Activated naive CD4-positive, alpha-beta T cell treated with anti-CD3 and anti-CD28 coated beads, Interleukin-2, amount 50 U/mL, for 16 hours (primary cell): ENCODE measurements at places on chromosomes 1 and 21.

GRCh38 chr1:245671966-245672767 lies 517.4 kb downstream of the KIF26B start:
- DNase-seq, result no peak

DNA sequence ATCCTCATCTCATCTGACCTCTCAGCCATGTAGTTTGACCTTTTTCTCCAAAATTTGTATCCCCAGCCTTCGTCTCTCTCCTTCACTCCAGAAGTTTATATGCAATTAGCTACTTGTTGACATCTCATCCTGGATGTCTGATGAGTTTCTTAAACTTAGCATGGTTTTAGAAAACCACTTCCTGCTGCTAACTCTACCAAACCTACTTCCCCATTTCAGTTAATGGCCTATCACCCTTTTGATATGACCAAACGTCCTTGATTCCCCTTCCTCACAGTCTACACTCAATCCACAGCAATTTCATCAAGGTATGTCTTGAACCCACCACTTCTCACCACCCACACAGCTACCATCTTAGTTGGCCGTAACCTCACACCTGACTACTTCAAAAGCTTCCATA lies 121.9 kb downstream of the LRRC40 start:
- no peak for DNase-seq

- no peak for DNase-seq
Observed at GRCh38 chr1:67897270-67897949, 64.1 kb upstream of the GNG12 start.

- DNase-seq, result no peak
Observed at GRCh38 chr1:96987186-96987703, 265.7 kb downstream of the PTBP2 start.

DNA sequence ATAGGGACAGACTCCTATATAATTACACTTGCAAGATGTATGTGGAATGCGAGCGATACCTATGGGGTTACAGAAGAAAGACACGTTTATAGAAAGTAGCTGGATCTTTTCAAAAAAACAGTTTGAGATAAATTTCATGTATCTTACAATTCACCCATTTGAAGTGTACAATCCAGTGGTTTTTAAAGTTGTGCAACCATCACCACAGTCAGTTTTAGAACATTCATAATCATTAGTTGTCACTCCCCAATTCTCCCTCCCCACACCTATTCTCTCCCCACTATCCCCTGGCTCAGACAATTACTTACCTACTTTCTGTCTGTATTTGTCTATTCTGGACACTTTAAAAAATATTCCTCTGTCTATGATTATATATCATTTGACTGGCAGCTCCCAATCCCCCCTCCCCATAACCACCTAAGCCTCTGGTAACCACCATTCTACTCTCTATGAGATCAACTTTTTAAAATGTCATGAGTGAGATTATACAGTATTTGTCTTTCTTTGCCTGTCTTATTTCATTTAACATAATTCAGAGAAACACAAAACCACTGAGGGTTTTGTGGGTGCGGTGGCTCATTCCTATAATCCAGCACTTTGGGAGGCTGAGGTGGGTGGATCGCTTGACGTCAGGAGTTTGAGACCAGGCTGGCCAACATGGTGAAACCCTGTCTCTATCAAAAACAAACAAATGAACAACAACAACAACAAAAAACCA lies 39.1 kb downstream of the MRPS6 start:
- DNase-seq, result no peak

GRCh38 chr1:53642215-53642555 lies 96.8 kb downstream of the GLIS1 start:
- no peak for DNase-seq

DNA sequence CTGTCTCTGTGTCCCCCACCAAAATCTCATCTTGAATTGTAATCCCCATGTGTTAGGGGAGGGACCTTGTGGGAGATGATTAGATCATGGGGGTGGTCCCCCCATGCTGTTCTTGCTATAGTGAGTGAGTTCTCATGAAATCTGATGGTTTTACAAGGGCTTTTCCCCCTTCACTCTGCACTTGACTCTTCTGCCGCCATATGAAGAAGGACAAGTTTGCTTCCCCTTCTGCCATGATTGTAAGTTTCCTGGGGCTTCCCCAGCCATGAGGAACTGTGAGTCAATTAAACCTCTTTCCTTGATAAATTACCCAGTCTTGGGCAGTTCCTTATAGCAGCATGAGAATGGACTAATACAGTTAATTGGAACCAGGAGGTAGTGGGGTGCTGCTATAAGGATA lies 137.1 kb upstream of the RAB4A start:
- no peak for DNase-seq

DNA sequence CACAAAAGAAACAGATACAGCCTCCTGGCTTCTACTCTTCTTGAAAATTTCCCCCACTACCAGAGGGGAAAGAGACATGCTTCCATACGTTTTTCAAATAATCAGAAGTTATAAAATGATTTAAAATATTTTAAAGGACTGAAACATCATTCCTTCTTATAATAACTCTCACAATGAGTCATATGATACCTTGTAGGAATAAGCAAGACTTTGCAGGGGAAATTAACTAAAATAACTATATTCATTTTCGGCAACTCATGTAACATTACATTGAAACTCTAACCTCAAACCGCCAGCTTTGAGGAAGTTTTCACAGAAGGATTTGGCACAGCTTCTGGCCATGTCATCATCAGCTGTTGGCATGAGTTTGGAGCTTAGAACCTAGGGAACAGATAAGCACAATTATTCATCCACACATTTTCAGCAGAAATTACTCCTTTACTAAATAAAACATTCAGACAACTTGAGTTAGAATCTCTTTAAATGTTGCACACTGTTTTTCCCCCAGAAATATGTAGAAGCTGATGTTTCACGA lies 85.9 kb downstream of the USP24 start:
- no peak for DNase-seq

DNA sequence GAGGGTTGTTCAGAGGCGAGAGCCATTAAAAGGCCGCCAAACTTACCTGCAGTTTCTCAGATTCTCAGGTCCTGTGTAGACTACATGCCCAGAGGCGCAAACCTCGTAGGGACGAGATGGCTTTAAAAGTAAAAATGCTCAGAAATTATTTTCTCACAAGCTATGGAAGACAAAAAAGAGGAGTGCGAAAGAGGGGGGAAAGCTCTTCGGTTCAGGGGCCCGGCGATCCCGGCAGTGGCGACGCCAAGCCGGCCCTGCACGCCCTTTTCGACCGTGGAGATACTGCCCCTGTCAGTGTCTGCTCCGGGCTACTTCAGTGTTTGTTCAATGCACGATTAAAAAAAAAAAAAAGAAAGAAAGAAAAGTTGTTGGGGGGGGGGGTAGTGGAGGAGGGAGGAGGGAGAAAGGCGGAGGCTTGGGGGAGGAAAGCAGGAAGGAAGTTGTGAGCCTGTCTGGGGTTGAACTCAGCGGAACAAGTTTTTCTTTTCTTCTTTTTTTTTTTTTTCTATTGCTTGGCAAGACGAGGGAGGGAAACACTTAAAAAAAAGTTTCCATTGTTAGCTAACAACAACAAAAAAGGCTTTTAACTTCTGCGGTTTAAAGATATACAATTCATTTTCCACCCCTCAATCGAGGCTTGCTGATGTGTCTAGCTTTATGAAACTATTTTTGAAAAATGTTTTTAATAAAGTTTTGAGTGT lies at the start of gene ITPKB:
ITPKB (minus strand) TSS at position 288 of the 701 bp plus-strand sequence. CDS start 1,824 bp downstream, outside the sequence.
- peak; percentile 62 for DNase-seq

DNA sequence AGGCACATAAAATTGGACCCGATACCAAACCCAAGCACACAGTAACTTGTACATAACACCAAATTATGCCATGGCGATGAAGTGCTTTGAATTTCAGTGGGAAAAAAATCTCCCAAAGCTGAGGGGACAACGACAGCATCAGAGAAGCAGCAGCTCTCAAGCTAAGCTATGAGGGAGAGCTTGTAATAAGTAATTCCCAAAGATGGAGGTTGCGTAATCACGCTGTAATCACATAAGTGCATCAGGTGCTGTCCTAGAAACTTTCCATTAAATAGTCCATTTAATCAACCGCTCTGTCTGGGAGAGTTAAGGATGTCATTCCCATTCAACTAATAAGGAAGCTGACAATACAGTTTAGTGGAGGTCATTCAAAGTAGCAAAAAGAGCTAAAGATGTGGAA lies 37.6 kb upstream of the KRTAP19-8 start:
- DNase-seq, result no peak

DNA sequence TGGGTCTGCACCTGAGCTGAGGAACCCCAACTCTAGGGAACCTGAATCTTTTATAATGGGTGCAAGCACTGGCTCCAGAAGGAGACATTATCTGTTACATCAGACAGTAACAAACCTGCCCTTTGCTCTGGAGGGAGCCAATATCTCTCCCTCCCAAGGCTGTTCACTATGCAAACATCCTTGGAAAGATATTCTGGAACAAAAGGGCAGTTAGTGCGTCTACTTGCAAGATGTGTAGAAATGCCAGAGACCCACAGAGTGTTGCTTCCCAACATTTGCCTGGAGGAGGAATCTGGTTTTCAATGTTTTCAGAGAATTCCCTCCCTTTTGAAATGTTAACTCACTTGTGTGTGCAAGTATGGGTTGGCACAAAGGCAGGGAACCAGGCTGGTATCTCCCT lies 31.9 kb downstream of the UMODL1 start:
- no peak for DNase-seq

DNA sequence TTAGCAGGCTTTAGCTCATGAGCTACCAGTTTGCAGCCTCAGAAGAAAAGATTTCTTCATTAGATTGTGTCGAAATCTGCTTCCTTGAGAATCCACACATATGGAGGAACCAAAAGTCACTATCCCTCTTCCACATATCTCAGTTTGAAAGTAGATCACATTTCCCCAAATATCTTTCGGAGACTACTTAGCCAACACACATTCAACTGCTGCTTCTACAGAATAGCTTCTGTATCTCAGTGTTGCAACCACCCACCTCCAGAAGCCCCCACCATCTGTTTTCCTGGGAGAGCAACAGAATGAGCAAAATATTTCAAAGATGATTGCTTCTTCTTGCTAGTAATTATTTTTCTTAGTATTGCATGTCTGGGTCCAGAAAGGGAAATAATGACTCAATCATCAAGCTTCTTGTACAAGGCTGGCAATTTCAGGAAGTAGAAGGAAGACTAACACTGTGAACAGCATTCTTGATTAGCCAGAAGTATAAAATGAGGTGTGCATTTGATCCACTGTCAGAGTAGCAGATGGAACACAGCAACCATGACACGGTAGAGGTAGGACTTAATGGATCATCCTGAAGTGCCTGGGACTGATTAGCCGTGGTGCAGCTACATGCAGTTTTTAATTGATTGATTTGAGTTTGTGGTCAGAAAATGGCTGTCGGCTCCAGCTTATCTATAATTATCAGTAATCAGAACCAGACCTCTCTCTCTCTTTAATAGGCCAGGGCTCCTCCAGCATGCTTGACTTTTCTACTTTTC lies 24.9 kb downstream of the ZC3H11B start:
- no peak for DNase-seq

DNA sequence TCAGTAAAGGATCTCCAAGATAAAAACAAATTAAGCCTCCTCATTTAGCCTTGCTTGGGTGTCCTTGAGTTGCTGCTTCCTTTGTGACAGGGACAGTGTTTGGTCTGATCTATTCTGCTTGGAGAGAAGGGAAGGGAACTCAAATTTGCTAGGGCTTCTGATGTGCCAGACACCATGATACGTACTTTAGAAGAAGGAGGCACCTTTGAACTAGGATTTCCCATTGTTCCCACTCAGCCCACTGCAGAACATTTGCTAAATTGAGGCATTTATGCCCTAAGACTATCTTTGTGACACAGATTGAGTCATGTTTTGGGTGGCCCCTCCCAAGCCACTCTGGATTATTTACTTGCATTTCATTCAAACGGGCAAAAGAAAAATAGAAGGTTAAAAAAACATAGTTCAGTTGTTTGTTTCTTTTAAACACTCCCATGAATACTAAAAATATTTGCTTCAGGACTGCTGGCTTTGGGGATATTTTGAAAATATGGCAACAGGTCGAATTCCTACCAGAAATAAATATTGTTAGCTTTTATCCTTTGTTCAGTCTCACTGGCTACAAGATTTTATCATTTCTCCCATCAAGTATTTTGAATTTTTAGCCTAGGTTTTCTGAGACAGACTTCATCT lies 81.9 kb upstream of the WLS start:
- DNase-seq, result no peak

- DNase-seq, result no peak
Observed at GRCh38 chr1:37305841-37306240, 168.5 kb upstream of the ZC3H12A start.

DNA sequence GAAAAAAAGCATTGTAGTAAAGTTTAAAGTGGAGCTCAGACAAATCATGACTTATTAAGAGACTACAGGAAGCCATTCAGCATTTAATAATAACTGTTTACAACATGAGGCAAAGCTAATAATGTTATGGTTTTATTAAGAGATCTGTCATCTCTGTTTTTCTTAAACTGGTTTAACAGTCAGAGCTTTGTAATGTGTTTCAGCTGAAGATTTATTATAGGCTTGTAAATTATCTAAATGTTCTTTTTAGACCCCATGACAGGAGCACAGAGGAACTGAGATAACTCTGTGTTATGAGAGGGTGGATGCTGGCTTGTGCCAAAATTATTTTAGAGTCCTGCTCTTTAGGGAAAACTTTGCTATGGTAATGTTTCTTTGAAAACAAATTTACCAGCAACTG lies 38.0 kb upstream of the RWDD3 start:
- DNase-seq, result no peak

DNA sequence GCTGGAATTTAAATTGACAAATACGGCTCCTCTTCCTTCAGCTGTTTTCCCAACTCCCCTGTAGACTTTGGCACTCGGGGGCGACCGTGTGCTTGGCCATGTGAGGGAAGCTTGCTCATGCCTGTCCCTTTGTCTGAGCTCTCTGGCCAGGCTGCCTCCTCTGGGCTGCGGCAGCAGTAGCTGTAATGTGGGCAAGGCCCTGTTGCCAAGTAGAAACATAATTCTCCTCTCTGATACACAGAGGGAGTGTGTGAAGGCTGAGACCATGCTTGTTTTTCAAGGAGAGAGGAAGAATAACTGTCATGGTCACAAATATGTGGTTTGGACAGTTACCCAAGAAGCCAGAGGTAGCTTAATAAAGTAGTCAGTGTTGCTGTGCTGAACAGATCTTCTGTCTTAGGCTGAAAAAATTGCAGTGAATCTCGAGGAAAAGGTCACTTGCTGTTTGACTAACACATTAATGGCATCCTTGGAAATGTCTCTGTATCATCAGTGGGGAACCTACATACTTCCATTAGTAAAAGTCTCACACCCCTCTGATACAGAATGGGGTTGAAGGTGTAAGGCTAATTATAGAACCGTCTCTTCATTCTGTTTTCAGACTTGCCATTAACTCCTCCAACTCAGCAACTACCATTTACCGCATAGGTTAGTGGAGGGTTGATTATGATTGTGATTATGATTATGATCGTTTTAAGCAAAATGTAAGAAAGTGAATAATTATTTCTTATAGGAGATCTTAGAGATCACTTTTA lies 94.6 kb downstream of the TGFB2 start:
- no peak for DNase-seq

- no peak for DNase-seq
Observed at GRCh38 chr1:67589519-67590233, 95.3 kb upstream of the GADD45A start.

DNA sequence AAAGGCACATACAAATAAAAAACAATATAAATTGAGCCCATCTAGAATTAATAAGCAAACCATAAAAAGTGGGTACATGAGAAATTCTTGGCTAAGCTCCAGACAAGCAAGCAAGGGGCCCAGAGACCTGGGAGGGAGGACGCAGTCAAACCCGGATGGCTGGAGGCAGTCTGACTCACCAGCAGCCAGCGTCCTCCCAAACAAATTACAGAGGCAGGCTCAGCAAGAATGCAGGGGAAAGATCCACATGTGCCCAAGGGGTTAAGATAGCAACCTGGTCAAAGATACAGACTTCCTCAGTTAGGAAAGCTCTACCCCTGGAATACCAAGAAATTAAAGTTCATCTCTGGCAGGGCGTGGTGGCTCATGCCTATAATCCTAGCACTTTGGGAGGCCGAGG lies 7.4 kb upstream of the TIAM1 start:
- DNase-seq, result no peak
